Activated gamma-delta T cell treated with Interleukin-2 at 50 U/mL for 16 hours (primary cell): ENCODE measurements at places on chromosomes 5 and 9.
A peak's percentile ranks its signal among the peaks of the same experiment; 100 is the strongest.

- no peak for DNase-seq
Measured at GRCh38 chr9:112041536-112042243, 133.4 kb downstream of the SUSD1 start.

- DNase-seq = peak; percentile 5
Measured at GRCh38 chr5:74630453-74631066, 10.0 kb downstream of the ENC1 start.

GRCh38 chr5:17893026-17893635 lies 258.9 kb downstream of the TAF11L14 start:
- DNase-seq = no peak

DNA sequence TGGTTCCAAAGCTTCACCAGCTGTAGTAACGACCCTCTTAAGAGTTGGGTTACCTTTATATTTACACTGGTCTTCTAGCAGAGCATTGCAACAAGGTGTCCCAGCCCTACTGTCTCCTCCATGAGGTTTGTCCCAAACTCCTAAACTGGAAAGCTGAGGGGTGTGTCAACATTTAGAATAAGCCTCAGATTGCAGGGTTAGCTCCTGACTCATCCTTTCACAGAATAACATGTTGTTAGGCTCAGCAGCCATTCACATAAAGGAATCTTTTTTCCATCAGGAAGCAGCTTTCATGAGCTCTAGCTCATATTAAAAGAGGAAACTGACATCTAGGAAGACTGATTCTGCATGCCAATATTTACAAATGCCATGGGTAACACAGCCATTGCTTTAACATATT lies 238.7 kb downstream of the EFNA5 start:
- DNase-seq = no peak

DNA sequence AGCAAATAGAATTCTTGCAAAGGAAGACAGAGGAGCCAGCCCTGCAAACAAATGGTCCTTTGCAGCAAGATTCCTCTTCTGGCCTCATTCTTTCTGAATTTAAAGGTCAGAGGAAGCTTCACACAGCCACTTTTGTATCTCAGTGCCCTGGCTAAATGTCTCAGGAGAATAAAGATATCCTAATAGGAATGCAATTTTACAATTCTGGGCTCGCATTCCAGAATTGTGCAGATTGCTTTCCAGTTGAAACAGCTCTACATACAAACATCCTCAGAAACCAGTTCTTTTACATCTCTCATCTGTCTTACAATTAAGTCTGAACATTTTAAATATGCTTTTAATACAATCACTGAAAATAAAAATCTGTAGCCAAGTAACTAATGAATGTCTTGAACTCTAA lies 14.6 kb upstream of the ACOT12 start:
- DNase-seq = no peak

DNA sequence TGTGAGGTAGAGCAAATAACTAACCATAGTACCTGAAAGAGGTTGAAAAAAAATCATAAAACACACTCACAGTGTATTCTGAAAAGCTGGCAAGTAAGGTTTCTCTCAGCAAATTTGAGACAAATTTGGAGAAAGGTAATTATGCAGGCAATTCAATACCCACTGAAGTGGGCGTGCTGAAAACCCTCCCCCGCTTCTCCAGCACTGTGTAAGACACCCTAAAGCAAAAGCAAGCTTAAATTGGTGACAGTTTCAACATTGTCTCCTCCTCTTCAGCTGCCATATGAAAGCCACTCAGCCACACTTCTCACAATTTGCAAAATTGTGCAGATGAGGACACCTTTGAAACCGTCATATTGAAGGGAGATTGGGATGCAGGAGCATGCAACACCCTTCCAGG lies 322.3 kb upstream of the CDH6 start:
- DNase-seq = no peak

DNA sequence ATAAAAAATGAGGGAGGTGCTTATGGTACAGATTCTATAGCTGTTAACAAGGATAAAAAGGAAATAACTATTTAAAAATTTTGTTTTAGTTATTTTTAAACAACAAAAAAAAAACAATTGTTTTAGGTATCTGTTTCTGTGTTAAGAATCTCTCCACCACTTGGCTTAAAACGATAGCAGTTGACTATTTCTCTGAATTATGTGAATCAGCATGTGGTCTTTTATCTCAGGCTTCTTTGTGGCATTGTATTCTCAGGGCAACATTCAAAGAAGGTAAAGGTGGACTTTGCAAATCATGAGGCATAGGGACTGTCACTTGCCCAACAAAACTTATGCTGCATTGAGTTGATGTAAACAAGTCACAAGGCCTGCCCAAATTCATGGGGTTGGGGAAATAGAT lies 55.2 kb downstream of the ERBIN start:
- DNase-seq = no peak
